Amniotic stem cell (primary cell): ENCODE measurements at places on chromosomes 12 and 14.

DNA sequence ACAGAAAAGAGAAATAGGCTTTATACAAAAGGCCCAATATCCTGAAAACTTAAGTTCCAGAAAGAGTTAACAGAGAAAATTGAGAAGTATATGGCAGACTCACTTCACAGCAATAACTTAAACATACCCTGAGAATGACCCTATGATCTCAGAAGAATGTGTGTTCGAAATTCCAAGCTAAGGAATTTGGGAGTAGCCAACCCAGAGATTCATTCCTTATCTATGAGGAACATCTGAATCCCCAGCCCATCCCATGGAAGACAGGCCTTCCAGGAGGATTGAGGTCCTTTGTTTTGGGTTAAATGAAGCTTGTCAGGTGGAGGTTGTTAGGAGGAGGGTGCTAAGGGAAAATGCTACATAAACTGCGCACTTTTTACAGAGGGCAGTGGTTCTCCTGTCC, 7.5 kb upstream of the SAV1 start:
- DNase-seq = no peak

DNA sequence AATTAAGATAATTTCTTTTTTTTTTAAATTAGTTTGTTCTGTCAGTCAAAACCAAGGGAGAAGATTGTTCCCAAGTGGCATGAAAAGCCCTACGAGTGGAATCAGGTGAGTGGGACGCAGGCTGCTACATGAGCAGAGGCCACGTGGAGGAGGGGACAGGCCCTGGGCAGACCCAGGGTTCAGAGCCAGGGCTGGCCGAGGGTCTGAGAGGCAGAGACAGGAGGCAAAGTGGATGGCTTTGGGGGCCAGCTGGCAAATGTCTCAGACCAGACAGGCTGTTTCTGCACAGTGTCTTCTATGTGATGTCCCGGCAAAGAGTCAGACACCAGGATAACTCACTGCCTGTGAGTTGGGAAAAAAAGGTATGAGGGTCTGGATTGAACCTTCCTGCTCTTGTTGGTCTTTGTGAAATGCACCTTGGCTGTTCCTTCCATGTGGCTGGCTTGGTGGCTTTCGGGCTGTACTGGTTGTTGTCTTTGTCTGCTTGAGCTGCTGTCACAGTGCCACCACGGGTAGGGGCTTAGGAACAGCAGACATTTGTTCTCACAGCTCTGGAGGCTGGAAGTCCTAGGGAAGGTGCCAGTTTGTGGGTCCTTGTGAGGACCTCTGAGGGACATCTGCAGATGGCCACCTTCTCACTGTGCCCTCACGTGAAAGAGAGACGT, 35.8 kb upstream of the ASPG start:
- DNase-seq = no peak

- DNase-seq = no peak
Measured at GRCh38 chr14:35122696-35123387, 490 bp downstream of the PRORP start.

- no peak for DNase-seq
Measured at GRCh38 chr14:40447017-40447416, 1014.8 kb upstream of the FBXO33 start.

DNA sequence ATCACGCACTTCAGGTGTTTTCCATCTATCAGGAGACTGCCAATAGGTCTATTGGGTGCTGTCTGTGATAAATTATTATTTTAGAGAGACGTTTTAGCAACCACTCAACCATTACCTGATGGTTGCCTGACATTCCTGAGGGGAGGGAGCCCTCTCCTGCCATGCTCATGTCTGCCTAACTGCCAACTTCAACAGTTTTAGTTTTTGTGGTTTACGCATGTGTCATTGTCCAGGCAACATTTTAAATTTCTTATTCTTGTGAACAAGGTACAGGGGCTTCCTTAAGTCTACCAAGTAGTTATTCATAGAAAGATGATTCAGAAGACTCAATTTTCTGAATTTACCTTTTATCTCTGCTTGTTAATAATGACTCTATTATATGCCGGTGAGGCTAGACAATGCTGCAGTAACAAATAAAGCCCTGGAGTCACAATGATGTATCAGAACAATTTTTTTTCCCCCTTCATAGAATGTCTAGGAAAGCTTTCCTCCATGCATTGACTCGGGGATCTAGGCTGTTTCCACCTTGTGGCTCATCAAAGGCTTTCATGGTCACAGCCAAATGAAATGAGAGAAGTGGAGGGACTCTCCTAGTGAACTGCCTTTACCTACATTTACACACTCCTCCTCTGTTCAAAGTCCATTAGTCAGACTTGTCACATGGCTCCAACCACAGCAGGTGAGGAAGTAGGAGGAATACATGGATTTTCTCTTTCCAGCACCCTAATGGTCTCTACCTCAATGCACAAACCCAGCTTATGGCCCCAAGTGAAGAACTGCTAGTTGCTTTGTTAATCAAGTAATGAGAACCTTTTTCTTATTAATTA, 225.8 kb downstream of the CRADD start:
- DNase-seq = no peak

DNA sequence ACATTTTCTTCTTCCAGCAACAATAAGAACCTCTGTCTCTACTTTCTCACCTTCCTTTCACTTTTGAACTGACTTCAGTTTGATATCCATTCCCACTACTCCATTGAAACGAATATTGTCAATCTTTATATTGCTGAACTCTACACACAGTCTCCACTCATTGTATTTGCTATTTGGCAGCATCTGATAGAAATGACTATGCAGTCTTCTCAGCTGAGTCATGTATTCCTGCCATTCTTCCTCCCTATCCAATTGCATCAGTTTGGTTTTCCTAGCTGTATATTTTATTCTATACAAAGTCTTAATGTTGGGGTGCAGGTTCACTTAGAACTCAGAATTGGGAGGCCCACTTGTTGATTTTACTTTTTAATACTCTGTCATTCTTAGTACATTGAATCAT, 107.5 kb upstream of the CPNE8 start:
- DNase-seq = no peak
